ENCODE measurements at places on chromosomes 6 and 20.

GRCh38 chr20:46357030-46357514 is 48.8 kb upstream of the CDH22 start:
- DNase-seq = no peak

GRCh38 chr6:9126878-9127560 is 691.7 kb upstream of the SLC35B3 start:
- DNase-seq = no peak

- DNase-seq = no peak
These were observed 15.4 kb upstream of the FAM110A start for GRCh38 chr20:818001-818664.

GRCh38 chr6:43699564-43700186 is 12.1 kb upstream of the MRPS18A start:
- DNase-seq = no peak

GRCh38 chr6:166977621-166978525 is 21.3 kb upstream of the CEP43 start:
- no peak for DNase-seq

- DNase-seq = no peak
These were observed 39.4 kb upstream of the SPDEF start for GRCh38 chr6:34595332-34596184.

DNA sequence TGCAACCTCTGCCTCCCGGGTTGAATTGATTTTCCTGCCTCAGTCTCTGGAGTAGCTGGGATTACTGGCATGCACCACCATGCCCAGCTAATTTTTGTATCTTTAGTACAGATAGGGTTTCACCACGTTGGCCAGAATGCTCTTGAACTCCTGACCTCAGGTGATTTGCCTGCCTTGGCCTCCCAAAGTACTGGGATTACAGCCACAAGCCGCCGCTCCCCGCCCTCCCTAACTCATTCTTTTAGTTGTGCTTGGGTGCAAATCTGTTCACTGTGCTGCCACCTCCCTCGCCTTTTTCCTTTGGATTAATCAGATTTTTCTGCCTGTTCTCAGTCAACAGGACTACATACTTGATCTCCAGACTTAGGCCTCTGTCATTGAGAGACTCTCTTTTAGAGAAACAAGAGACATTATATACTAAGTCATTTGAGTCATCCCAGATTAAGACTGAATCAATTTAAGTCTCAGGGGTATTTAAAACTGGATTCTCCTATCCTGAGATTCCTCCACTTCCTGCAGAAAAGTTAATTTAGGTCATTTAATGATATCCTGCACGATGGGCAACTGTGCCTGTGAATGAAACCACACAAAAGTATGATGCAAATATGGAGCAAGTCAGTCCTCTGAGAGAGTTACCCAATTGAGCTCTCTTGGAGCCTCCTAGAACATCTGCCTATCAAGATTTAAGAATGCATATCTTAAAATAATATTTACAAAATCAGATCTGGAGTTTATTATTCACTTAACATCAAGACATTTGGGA is 136.1 kb upstream of the THEMIS start:
- no peak for DNase-seq

- no peak for DNase-seq
These were observed 76.5 kb upstream of the ADGRF1 start for GRCh38 chr6:47118611-47119010.

DNA sequence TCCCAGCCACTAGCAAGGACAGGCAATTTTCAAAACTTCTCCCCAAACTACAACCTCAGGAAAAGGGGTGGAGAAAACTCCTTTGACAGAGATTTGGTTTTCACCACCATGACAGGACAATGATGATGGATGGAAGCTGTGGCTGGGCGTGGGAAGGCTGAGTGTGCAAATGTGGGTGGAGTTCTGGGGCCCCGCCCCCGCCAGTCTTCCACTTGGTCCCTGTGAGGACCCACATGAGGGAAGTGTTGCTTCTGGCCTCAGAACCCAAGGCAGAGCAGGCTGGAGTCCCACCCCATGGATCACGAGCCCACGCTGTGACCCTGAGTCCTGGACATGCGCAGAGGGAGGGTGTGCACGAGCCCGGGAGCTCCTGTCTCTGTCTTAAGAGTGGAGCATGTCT is 21.5 kb upstream of the MRGBP start:
- DNase-seq = no peak

DNA sequence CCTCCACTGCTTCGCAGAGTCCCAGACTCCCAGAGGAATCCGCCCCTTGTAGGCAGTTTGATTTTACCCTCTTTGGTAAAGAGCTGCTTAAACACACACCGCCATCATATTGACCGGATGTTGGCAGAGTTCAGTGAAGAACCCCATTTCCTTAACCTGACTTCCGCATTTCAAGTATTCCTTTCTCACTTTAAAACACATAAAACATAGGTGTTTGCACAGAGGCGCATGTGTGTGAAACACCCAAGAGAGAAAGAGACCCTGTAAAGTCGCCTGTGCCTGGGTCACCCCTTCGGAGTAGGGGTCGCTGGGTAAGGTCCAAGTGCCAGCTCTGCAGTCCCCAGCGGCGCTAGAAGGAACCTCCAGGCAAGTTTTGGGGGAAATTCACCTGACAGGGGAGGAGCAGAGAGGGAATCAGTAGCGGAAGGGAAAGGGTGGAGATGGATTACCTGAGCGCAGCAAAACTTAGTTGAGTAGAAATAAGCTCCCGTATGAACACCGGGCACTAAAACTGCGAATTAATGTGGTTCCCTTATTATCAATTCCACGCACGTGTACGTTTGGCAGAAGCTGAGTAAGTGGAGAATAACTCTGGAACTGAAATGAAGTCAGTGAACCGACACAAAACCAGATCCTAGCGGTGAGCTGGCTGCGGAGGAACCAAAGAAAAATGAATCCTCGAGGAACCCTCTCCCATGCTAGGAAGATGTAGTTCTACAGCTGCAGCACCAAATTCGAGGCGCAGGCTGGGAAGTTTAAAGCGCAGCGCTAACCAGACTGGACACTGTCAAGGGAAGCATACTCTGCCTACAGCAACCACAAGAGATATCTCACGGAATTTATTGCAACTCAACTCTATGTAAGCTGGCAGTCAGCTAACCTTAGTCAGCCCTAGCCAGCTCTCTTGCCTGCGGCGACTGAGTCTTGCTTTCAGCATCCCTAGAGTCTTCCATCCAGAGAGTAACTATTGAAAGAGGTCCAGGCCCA is 3.5 kb upstream of the HTR1B start:
- no peak for DNase-seq

DNA sequence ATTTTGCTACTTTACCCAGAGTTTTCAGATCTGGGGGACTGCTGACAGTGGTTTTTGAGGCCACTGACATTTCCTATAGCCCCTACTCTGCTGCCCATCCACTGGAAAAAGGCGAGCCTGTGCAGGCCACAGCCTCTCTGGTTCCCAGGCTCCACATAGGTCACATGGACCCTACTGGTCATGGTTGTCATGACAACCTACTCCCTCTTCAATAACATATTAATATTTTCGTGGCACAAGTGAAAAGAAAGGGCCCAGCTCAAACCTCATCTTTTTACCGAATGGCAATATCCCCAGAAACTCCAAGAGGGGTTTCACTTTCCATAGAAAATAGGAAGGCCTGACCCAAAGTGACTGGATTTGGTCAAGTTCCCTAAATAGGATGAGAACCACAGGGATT is 11.0 kb upstream of the FOXO3 start:
- no peak for DNase-seq

DNA sequence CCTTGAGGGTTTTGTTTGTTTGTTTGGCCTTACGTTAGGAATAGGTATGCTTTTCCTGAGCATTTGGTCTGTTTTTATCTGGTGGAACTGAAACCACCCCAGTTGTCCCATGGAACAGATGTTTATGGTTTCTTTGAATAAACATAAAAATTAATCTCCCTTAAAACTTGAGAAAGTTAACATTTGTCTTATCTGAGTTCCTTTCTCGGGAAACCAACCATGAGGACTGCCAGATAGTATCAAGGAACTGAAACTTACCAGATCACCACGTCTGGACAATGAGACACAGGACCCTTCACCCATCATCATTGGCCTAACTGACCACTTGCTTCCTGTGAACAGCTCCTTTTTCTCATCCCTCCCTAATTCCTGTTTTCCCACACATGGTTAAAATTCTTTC is 15.3 kb upstream of the HECA start:
- DNase-seq = no peak

- no peak for DNase-seq
These were observed 488.5 kb upstream of the BTBD3 start for GRCh38 chr20:11429168-11429567.

DNA sequence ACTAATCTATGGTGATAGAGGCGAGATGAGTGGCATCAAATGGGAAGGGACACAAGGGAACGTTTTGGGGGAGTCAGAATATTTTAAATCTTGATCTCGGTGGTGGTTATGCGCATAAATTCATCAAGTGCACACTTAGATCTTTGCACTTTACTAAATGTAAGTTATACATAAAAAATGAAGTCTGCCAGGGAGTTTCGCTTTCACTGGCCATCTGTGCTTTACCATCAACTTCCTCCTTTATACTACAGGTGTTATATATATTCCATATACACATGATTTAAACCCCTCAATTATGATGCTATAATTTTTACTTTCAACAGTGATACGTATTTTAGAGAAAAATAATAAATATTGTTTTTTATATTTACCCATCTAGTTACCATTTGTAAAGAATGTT is 97.6 kb upstream of the AKIRIN2 start:
- DNase-seq = no peak

DNA sequence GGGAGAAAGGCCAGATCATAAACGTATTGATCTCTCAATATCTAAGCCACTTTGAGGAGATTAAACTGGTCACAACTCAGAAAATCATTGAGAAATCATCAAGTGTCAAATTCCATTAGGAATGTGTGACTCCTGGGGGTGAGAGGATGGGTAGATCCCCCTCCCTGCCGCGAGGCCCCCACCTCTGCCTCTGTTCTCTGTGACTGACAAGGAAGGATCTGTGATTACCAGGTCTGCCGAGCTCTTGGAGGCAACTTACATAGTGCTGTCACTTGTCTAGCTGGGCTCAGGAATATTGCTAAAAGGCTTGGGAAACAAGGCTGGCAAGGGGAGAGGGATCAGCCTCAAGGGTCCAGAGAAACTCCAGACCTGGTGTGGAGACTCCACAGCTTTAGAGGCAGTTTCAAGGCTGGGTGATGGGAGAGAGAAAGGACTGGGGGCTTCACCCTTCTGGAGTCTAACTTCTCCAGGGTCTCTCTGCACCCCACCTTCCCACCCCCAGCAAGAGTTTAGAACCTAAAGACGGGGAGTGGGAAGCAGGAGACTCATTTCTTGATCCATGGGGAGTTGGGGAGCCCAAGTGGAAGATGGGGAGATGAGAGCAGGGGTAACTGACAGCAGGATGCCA is 11.6 kb upstream of the ARMC12 start:
- DNase-seq = no peak

DNA sequence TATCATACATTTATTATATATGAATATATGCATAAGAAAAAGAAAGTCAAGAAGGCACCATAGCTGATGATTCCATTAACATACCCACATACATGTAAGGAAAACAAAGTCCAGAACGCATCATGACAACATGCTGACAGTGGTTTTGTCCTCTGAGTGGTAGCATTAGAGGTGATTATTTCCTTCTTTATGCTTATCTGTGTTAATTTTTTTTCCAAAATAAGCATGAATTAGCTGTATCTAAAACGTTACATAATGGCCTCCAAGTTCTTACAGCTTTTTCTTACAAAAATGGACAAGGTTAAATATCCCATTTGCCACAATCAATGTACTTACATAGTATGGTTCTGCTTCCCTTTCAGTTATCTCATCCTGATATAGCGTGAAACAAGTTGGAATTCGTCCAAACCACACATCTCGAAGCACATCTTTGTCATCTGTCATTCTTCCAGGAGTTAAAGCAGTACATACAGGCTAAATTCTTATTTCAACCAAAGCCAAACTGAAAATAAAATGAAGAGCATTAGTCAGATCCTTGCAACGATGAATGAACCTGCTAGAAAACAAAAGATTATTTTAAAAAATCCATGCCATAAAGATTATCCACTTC is 9.7 kb downstream of the ATG5 start:
- no peak for DNase-seq
